ENCODE measurements at places on chromosomes 2 and 18. TPM values are rescaled to one million over a fixed set of nuclear protein-coding genes. Genes with fewer than 3 reads are reported as not detected.

GRCh38 chr2:43174368-43174916 lies 52.0 kb downstream of the ZFP36L2 start:
- no peaks in the 10 kb centered on the region for H3K27me3 ChIP-seq
- peaks cover 75% of the 10 kb centered on the region for H3K4me1 ChIP-seq
- H3K36me3 ChIP-seq = no peaks in the 10 kb centered on the region
- DNase-seq = peak; percentile 76
- peak overlapping the region; percentile 89 for H3K27ac ChIP-seq

Gene AP1S3
- total RNA-seq = 11.9 TPM

DNA sequence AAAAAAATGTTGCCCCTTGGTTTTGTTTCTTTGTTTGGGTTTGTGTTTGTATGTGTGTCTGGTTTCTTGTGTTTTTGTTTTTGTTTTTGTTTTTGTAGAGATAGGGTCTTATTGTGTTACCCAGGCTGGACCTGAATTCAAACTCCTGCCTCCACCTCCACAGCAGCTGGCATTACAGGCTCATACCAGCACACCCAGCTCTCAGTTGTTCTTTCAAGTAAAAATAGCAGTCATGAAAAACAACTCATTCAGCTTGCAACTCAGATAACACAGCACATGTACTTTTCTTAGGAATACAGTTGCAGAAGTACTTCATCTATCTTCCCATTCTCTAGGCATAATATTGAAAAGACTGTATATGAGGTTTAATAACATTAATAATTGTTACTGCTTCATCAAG lies 37.0 kb downstream of the ZC3H8 start:
- H3K27ac ChIP-seq = no peak overlapping the region
- no peak for DNase-seq
- H3K27me3 ChIP-seq = no peaks in the 10 kb centered on the region
- H3K4me3 ChIP-seq = no peak overlapping the region
- H3K36me3 ChIP-seq = peaks cover 42% of the 10 kb centered on the region

Gene OLA1
- 132 TPM for total RNA-seq

Gene SP100
- total RNA-seq = 161 TPM

- no peak overlapping the region for H3K27ac ChIP-seq
- no peaks in the 10 kb centered on the region for H3K36me3 ChIP-seq
- DNase-seq = no peak
- H3K27me3 ChIP-seq = peaks cover 68% of the 10 kb centered on the region
- H3K4me1 ChIP-seq = no peaks in the 10 kb centered on the region
- no peak overlapping the region for H3K4me3 ChIP-seq
Observed at GRCh38 chr2:219523031-219523671, 8.9 kb downstream of the ASIC4 start.

Gene IL36B
- total RNA-seq = not detected

DNA sequence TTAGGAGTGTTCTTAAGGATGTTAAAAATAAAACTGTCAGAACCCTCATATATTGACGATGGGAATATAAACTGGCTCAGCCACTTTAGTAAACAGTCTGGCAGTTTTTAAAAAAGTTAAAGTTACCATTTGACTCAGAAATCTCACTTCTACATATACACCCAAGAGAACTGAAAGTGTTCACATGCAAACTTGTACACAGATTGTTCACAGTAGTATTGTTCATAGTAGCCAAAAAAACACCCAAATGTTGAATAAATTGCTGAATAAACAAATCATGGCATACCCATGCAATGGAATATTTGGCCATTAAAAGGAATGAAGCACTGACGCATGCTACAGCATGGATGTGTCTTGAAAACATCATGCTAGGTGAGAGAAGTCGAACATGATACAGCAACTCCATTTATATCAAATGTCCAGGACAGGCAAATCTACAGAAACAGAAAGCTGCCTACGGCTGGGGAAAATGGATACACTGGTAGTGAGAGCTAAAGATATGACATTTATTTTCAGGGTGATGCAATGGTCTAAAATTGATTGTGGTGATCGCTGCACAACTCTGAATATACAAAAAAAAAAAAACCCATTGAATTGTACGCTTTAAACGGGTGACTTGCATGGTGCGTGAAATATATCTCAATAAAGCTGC lies 10.1 kb downstream of the RPL31 start:
- peaks cover 45% of the 10 kb centered on the region for H3K36me3 ChIP-seq
- no peak overlapping the region for H3K4me3 ChIP-seq

Gene GRP
- total RNA-seq = not detected

Gene HRH4
- total RNA-seq = 1.9 TPM

Gene SEPTIN10
- 0.13 TPM for total RNA-seq

Gene CHRND
- not detected for total RNA-seq

DNA sequence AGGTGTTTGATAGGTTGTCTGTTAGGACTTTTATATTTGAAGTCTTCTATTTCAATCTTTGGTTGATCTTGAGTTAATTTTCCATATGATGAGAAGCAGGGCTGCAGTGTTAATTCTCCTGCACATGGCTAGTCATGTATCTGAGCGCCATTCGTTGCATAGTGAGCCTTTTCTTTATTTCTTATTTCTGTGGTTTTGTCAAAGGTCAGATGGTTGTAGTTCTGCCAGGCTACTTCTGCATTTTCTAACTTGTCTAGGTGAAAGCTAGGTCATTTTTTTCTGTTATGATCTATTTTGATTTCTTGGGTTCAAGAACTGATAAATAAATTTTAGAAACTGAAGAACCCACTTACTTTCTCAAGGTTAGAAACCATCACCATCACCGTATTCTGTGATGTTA lies 56.7 kb downstream of the CCDC74A start:
- DNase-seq = no peak
- no peaks in the 10 kb centered on the region for H3K36me3 ChIP-seq
- no peak overlapping the region for H3K4me3 ChIP-seq
- H3K4me1 ChIP-seq = no peaks in the 10 kb centered on the region

Gene SPATA3
- not detected for total RNA-seq

- no peaks in the 10 kb centered on the region for H3K4me1 ChIP-seq
- no peaks in the 10 kb centered on the region for H3K36me3 ChIP-seq
- no peak for DNase-seq
- no peak overlapping the region for H3K27ac ChIP-seq
Observed at GRCh38 chr2:180540761-180541160, 439.6 kb upstream of the UBE2E3 start.

Gene LINC00305
- total RNA-seq = not detected

GRCh38 chr2:196365145-196365544 lies 193.8 kb upstream of the STK17B start:
- H3K36me3 ChIP-seq = no peaks in the 10 kb centered on the region
- no peak overlapping the region for H3K27ac ChIP-seq
- no peak overlapping the region for H3K4me3 ChIP-seq
- H3K27me3 ChIP-seq = no peaks in the 10 kb centered on the region
- DNase-seq = no peak

DNA sequence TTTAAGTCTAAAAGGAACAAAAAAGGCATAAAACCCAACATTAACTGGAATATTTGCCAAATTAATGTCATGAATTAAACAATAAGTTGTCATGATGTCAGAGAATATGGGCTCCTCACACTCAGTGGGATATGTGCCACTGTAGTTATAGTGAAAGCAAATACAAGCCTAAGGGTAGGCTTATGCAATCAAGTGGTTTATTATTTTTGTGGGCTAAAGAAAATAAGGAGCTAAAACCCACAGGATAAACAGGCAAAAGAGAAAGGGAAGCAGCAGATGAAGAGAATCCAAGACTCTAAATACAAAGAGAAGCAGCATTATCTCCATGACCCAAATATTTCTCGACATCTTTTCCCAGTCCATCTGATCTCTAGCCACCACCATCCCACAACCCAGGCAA lies 17.5 kb downstream of the YWHAQ start:
- H3K27me3 ChIP-seq = no peaks in the 10 kb centered on the region
- no peak overlapping the region for H3K27ac ChIP-seq
- no peak for DNase-seq
- peaks cover 50% of the 10 kb centered on the region for H3K36me3 ChIP-seq
- peaks cover 92% of the 10 kb centered on the region for H3K4me1 ChIP-seq

DNA sequence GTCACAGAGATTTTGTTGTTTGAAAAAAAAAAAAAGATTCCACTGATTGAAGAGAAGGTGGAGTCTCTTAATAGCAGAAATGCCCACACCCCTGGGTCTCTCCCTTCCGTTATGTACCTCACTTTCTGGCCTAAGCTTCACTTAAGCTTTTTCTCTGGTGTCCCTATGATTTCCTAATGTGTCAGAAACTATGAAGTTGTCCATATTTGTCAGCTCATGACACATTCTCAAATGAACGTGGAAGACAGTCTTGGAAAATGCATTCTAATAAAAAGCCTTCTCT lies 5.4 kb upstream of the MALL start:
- DNase-seq = no peak
- no peaks in the 10 kb centered on the region for H3K36me3 ChIP-seq
- no peaks in the 10 kb centered on the region for H3K4me1 ChIP-seq
- H3K27me3 ChIP-seq = peaks cover 13% of the 10 kb centered on the region
- H3K4me3 ChIP-seq = no peak overlapping the region
- no peak overlapping the region for H3K27ac ChIP-seq

DNA sequence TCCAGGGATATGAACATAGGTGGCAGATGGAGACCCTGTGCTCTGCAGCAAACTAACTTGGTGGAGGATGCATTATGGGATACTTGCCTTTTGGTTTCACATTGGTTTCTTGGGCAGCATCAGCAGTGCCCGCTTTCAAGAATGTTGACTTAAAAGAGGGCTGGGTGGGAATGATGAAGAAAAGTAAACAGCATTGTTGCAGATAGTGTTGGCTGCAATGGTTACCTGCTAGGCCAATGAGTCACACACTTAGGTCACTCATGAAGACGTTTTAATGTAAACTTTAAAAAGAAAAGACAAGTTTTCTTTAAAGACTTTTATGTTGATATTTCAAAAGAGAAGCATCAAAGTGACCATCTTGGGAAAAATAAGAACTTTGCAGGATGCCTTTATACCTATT lies 26.1 kb upstream of the FAM237A start:
- no peaks in the 10 kb centered on the region for H3K4me1 ChIP-seq
- no peaks in the 10 kb centered on the region for H3K36me3 ChIP-seq
- peaks cover 2% of the 10 kb centered on the region for H3K27me3 ChIP-seq

DNA sequence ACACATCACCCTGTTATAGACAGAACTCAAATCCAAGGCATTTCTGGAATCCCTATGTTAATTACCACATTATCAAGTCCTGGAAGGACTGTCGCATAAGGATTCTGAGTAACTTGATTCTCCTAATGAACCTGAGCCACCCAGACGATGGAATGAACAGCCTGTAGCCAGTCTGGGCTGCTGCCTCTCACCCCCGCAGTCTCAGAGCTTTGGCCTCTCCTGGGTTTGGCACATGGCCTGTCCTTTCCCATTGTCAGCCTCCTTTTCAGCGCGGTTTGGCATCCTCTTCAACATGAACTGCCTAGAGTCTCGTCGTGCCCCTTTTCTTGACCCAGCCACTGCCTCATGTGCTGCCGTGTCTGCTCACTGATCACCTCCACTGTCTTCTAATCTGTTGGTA lies 147.6 kb downstream of the SLC8A1 start:
- no peaks in the 10 kb centered on the region for H3K27me3 ChIP-seq
- no peak overlapping the region for H3K27ac ChIP-seq
- no peak overlapping the region for H3K4me3 ChIP-seq
- H3K36me3 ChIP-seq = no peaks in the 10 kb centered on the region
- no peaks in the 10 kb centered on the region for H3K4me1 ChIP-seq

- no peaks in the 10 kb centered on the region for H3K36me3 ChIP-seq
- no peaks in the 10 kb centered on the region for H3K4me1 ChIP-seq
- no peak for DNase-seq
- no peak overlapping the region for H3K27ac ChIP-seq
Observed at GRCh38 chr18:63488160-63488559, 11.4 kb downstream of the SERPINB5 start.

GRCh38 chr2:105653302-105653701 lies 91.4 kb upstream of the NCK2 start:
- no peak overlapping the region for H3K4me3 ChIP-seq
- no peaks in the 10 kb centered on the region for H3K36me3 ChIP-seq
- no peak overlapping the region for H3K27ac ChIP-seq

Gene ALKAL2
- 0.18 TPM for total RNA-seq

Gene ECEL1
- 0.12 TPM for total RNA-seq

GRCh38 chr2:168336786-168337388 lies 89.5 kb upstream of the STK39 start:
- H3K4me1 ChIP-seq = no peaks in the 10 kb centered on the region
- no peaks in the 10 kb centered on the region for H3K36me3 ChIP-seq
- no peak overlapping the region for H3K27ac ChIP-seq
- peak; percentile 25 for DNase-seq

Gene CCDC93
- 33.3 TPM for total RNA-seq

DNA sequence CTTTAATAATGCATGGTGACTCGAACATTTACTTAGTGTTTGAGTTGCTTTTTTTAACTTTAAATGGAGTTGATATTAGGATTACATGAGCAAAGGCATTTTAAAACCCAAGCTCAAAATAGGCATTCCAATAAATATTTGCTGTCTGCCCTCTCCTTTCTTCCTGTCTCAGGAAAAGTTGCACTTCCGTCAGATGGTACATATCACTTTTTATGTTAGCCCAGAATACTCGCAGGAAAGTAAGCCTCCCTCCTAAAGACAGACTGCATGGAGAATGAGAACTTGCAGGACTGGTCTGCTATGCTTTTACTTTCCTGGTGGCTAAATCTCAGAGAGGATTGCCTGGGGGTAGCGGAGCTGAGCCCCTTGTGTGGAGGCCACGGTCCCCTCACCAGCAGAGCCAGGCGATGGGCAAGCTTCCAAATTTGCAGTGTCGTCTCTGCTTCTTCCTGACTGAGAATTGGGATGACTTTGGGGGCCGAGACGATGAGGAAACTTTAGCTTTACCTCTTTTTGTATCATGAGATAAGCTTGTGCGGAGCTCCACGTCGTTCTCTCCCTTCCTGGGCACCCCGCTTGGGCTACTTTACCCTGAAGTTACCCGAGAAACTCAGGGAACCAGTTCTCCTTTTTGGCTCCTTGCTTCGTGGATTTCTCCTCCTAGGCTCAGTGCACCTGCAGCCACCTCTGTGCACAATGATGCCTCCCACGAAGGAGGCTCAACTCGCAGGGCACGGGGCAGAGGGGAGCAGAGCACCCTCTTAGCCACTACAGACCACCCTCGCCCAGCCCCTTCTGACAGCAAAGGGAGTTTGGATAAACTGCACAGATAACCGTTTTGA lies 223.3 kb downstream of the SH3RF3 start:
- no peak overlapping the region for H3K4me3 ChIP-seq
- H3K27me3 ChIP-seq = peaks cover 14% of the 10 kb centered on the region

DNA sequence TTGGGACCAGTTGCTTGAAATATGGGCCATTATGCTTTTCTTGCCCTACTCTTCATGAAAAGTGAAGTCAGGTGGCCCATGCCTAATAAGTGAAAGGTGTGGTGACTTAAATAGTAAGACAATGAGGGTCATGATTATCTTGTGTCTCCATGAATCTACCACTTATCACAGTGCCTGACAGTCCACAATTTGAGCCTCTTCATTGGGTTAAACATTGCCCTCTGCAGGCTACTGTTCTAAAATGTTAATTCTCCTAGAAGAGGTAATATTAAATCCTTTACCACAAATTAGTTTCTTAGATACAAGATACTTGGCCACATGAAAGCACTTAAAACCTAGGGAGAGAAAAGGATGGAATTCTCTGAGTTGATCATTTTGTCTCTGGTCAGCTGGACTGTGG lies 4.0 kb downstream of the EGR4 start:
- H3K4me3 ChIP-seq = no peak overlapping the region
- H3K4me1 ChIP-seq = peaks cover 27% of the 10 kb centered on the region
- peaks cover 42% of the 10 kb centered on the region for H3K27me3 ChIP-seq
- no peak overlapping the region for H3K27ac ChIP-seq
- no peak for DNase-seq
